ENCODE measurements at places on chromosomes 4 and X.
A peak's percentile ranks its signal among the peaks of the same experiment; 100 is the strongest.

- DNase-seq: no peak
Measured at GRCh38 chrX:40543661-40544328, 37.0 kb upstream of the ATP6AP2 start.

GRCh38 chrX:110287605-110288004 lies 30.3 kb downstream of the AMMECR1 start:
- no peak for DNase-seq

DNA sequence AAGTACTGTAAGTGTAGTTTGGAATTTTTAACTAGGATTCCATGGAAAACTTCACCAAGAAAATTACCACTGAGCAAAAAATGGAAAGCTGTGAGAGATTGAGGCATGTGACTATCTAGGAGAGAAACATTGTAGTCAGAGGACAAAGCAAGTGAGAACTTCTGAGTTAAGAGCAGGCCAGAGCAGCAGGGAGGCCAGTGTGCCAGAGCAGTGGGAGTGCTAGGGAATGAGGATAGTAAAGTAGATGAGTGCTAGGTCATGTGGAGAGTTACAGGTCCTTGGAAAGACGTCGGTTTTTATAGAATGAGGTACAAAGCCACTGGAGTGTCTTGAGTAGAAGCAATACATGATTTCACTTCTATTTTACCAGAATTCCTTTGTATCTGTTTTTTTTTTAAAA lies 52.7 kb upstream of the FAT4 start:
- no peak for DNase-seq

GRCh38 chr4:185278716-185279115 lies 69.3 kb downstream of the SNX25 start:
- DNase-seq: no peak

- no peak for DNase-seq
Measured at GRCh38 chr4:147860960-147861359, 129.1 kb downstream of the ARHGAP10 start.

GRCh38 chrX:131083510-131084142 lies 25.5 kb downstream of the ARHGAP36 start:
- DNase-seq: no peak

GRCh38 chrX:85561231-85561630 lies 181.8 kb upstream of the POF1B start:
- DNase-seq: no peak

GRCh38 chr4:17030543-17030942 lies 132.1 kb upstream of the LDB2 start:
- peak; percentile 45 for DNase-seq

DNA sequence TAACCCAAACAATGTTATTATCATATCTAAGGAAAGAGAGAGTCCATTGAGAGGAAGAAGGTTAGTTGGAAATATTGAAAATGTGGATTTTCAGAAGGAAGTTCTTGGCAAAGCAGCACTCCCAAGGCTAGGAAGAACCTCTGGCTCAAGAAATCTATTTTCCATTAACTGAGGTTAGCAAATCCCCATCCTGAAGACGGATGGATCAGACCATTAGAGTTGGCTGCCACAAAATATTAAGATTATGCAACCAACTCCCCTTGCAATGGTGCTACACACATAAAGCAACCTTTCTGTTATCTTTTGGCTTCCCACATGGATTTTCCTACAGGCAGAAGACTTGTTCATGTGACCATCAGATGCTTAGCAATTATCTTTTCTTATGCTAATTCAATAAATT lies 96.3 kb downstream of the COL4A6 start:
- DNase-seq: no peak

DNA sequence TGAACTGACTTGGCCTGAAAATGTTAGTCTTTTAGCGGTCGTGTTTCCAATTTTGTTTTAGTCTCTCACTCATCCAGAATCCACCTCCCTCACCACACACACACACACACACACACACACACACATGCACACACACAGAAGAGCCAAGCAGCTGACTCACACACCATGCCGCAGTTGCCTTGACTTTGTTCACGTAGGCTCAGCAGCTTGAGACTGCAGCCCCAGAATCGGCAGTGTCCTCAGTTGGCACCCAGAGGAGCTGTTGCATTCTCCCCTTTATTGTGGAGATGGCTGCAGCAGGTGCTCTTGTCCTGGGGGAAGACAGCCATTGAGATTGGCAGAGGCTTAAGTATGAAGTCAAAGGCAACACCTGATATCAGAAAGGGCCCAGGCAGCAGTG lies 20.9 kb upstream of the XPNPEP2 start:
- no peak for DNase-seq

GRCh38 chrX:73930300-73930699 lies 367.3 kb downstream of the CHIC1 start:
- no peak for DNase-seq

DNA sequence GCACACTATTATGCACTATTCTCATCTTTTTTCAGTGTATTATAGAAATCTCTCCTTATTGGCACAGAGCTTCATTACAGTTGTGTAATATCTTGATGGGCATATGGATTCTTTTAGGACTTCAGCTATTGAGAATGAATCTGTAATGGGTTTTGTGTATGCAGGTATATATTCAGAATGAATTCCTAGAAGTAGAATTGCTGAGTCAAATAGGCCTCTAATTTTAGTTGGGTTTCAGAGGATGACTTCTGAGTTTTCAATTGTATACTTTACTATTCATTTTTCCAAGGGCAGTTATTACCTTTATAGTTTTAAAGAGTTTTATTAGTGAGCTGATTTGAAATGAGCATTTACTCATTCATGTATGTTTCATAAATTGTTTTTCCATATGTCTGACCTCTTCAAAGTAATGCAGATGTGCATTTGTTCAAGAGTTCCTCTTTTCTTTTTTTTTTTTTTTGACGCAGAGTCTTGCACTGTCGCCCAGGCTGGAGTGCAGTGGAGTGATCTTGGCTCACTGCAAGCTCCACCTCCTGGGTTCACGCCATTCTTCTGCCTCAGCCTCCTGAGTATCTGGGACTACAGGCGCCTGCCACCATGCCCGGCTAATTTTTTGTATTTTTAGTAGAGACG lies 19.5 kb downstream of the CASP6 start:
- no peak for DNase-seq

DNA sequence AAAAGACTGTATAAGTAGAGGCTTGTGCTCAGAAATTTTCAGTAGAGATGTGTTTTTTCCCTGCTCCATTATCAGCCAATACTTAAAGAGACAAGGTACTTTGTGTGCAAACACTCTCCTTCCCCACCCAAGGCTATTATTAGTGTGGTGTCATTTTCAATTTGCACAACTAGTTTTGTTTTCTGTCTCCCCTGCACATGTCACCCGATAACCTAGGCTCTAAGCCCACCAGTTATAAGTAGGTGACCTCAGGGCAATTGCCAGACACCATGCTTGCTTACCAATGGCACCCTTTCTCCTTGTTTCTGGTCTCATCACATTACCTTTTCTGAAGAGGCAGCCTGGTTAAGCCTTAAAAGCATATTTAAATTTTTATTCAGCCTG lies 8.0 kb upstream of the GUCY1A1 start:
- no peak for DNase-seq

DNA sequence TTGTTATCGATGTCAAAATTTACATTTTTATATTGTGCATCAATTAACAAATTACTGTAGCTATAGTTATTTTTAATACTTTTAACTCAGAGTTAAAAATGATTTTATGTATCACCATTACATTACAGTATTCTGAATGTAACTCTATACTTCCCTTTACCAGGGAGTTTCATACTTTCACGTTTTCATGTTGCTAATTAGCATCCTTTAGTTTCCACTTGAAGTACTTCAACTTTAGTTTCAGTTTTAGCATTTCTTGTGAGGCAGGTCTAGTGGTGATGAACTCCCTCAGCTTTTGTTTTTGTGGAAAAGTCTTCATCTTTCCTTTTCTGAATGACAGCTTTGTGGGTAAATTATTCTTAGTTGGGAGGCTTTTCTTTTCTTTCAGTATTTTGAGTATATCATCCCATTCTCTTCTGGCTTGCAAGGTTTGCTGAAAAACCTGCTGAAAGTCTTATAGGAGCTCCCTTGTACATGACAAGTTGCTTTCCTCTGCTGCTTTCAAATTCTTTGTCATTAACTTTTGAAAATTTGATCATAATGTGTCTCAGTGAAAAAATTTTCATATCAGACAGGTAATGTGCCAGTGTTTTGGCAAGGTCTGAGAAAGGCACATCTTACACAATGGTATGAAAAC lies 9.8 kb upstream of the CISD2 start:
- no peak for DNase-seq

- no peak for DNase-seq
Measured at GRCh38 chr4:47071901-47072341, 40.6 kb downstream of the GABRB1 start.

DNA sequence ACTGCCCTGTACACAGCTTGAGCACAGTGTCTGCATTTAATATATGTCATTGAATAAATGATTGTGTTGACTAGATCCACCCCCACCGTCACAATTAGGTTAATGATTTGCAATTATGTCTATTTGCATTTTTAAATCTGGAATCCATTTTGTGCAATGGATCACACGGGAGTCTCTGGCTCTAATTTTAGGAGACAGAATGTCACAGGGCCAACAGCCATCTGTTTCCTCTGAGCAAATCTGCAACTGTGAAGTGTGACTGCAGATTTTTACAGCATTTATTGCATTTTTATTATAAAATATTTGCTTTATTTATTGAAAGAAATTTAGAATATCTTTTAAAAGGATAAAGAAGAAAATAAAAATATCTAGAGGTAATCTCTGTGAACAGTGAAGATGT lies 316.8 kb downstream of the HS3ST1 start:
- no peak for DNase-seq

GRCh38 chrX:148611993-148612392 lies 111.6 kb downstream of the AFF2 start:
- no peak for DNase-seq

DNA sequence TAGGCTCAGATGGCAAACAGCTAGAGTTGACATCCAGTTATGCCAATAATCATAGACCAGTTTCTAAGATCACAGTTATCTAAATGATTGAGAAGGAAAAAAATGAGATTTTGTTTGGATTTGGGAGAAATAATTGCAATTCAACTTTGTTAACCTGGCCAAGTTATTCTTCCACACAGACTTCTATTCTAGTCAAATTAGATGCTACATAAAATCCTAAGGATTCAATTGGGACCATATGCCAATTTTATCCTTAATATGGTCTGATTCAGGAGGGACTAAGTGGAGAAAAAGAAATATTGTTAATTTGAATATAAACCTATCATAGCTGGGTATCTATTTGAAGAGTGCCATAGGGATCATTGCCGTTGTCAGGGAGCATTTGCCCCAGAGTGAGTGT lies 178.3 kb upstream of the SLC7A11 start:
- no peak for DNase-seq

GRCh38 chrX:115031989-115032388 lies 14.6 kb upstream of the IL13RA2 start:
- DNase-seq: no peak

DNA sequence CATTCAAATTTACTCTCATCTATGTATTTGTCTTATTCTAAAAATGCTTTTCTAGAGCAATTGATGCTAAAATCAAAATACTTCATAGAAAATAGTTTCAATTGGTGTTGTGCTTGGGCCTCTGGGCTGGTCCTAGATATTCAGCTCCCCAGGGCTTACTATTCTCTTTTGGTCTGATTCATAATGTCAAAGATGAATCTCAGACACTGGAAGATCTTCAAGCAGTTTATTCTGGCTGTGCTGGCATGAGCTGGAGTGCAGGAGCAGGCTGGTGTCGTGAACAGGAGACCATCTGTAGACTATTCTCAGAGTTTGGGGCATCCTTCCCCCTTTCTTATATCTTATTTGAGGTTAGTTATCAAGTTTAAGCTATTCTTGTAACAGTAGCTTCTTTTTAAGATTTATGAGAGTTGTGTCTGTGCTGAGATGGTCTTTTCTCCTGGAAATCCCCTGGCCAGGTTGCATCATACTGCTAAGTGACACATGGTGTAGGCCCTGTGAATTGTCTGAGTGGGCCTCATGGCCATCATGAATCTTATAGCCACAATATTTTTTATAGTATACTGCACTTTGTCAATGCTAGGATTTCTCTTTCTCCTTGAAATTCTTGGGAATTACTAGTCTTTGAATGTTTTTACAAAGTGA lies 1624.0 kb upstream of the IGFBP7 start:
- no peak for DNase-seq

DNA sequence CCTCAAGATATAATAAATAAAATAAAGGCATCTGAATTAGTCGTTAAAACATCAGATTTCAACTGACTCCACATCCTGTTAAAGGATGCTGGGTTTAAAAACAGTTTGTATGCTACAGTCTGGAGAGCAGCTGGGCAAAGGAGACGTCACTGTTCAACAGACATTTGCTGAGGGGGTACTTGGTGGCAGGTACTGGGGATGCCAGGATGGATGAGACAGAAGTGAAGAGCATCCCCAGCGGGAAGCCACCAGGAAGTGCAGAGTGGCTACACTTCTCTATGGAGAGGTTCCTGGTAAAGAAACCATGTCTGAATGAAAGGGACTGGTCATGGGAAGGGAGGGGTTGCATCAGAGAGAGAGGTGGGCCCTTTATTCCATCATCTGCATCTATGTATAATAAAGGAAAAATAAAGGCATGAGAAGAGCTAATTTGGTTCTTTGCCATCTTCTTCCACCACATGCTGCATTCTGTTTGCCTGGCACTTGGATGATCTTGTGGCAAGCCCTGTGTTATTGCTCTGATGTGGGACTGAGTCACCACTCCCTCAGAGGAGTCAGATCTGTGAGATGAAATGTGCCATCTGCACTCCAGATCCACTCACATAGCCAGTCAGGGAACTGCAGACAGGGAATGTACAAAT lies 145.0 kb downstream of the SOWAHB start:
- peak; percentile 99 for DNase-seq

DNA sequence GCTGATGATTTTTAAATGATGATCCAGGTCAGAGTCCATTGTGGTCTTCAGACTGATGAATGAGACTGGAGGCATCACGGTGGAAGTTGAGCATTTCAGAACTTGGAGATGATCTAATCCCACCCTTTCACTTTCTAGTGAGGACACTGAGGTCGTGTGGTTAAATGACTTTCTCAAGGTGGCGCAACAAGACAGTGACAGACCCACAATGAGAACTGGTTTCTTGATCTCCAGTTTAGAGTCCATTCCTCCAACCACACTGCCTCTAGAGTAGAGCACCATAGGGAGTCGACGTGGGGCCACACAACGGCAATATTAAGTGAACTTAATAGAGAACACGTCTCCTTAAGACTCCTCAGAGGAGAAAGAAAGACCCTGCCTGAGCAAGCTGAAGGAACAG lies 381.0 kb downstream of the UNC5C start:
- no peak for DNase-seq

DNA sequence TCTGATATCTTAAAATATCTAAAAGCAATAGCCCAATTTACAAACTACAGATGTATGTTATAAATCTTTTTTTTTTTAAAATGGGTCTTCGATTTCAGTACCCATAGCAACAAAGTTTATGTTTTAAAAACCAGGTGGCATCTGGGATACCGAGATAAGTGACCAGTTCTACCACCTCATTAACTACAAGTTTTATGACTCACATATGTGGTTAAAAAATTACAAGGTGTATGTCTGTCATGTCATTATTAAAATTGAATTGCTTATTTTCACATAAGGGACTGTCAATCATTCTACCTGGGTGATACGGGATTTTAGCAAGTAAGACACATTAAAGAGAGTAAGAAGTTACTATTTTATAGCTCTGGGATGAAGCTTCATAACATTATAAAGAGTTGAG lies 192.0 kb upstream of the ETNPPL start:
- no peak for DNase-seq

GRCh38 chr4:147780137-147780777 lies 48.4 kb downstream of the ARHGAP10 start:
- DNase-seq: no peak
